ENCODE measurements at places on chromosomes 13 and 19. TPM values are rescaled to one million over a fixed set of nuclear protein-coding genes. Genes with fewer than 3 reads are reported as not detected.

ZNF559 gene
- 2.1 TPM for total RNA-seq

NKPD1 gene
- total RNA-seq = under 0.01 TPM

IGFL2 gene
- total RNA-seq = 0.63 TPM

TGFB1 gene
- total RNA-seq = 44.6 TPM

CEACAM16 gene
- total RNA-seq = not detected
